Fibroblast of skin of scalp (primary cell): ENCODE measurements at places on chromosomes 11 and 22.

- no peak for DNase-seq
Measured at GRCh38 chr11:71400216-71400615, 48.0 kb downstream of the DHCR7 start.

DNA sequence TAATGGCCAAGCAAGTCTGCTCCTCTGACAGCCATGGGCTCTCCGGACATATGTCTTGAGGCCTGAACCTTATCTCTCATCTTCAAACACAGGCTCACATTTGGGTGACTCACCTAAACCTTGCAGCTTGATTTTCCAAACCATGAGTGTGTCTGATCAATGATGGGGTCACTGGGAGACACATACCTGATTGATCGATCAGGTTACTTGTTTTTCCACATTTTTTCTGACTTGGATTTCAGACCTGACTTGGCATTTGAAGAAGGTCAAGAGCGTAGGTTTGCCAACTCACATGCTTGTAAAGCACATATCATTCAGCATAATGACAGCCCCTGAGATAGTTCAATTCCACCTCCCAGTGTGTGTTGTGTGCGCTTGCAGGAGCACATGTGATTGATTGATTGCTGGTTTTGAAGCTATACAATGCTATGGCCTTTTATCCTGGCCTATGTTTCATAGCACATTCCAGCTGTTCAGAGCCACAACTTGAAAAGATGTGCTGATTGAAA, 116.7 kb upstream of the KIRREL3 start:
- DNase-seq = no peak

GRCh38 chr22:45424241-45424731, 10.8 kb downstream of the RIBC2 start:
- DNase-seq = peak; percentile 27

GRCh38 chr22:41075946-41076345, 16.4 kb upstream of the EP300 start:
- DNase-seq = no peak

DNA sequence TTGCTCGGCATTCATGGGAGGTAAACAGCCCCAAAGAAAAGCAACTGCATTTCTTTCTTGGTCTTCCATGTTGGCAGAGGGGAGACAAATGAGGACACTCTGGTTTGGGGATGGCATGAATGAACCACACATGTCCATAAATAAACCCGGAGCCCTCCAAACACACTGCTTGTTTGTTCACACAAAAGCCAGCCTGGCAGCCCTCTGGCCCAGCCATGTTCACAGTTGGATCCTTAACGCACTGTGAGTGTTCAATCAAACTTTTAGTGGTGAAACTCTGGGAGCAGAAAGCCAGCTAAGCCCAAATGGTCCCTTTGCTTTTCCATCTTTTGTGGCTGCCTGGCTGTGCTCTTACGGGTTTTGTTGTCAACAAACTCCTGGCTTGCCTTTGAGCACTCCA, 336.8 kb downstream of the CADM1 start:
- DNase-seq = no peak

GRCh38 chr11:72770799-72771198, 18.6 kb upstream of the ARAP1 start:
- no peak for DNase-seq

DNA sequence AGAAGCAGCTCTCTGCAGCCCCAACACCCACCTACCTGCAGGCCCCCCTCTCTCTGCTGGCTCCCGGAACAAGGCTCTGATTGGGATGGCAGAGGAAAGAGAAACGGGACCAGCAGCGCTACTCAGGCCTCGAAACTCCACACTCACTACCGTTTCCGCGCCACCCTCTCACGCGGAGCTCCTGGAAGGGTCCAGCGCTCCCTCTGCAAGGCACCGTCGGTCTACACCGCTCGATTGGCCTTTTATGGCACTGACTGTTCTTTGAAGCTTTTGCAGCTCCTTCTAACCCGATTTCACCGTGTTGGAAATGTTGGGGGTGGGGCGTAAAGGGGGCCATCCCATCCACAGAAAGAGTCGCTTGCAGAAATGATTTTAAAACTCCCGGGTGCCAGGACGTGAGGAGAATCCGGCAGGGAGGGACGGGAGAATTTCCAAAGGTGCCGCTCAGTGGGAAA, 323 bp upstream of the PANX1 start:
- no peak for DNase-seq

GRCh38 chr11:5690216-5690615, 626 bp downstream of the TRIM22 start:
- no peak for DNase-seq

DNA sequence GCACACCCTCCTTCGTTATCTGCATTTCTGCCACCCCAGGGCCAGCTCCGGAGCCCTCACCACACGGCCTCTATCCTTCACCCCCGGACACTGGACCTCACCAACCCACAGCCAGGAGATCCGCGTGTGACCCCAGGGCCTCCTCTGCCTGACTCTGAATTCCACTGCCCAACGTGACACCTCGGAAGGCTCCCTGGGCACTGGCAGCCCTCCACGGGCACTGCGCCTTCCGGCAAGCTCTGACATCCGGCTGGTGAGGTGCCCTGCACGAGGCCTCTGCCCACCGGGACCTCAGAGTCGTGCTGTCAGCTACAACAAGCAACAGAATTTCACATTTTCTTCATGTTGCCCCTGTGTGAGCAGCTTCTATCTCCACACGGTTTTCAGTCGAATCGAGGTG, 148.3 kb downstream of the CRYBB2 start:
- DNase-seq = no peak

GRCh38 chr11:69662021-69662698, 13.0 kb downstream of the LTO1 start:
- DNase-seq = no peak

DNA sequence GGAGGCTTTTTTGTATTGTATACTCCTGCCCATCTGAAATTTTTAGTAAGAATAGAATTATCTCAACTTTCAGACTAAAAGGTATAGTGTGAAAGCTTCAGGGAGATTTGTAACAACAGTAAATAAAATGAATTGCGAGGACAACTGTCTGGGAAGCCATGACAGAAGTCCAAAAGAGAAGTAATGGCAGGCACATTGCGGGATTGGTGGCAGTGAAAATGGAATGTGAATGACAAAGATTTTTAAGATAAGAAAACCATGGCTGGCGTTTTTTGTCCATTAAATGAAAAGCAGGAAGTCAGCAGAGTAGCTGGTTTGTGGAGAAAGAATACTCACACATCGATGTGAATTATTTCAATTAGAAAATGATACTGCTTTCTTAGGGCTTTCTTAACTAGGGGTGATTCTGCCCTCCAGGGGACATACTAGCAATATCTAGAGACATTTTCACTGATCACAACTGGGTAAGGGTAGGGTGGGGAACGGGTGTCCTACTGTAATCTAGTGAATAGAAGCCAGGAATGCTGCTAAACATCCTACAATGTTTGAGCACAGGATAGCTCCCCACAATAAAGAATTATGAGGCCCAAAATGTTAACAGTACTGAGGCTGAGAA, 1.6 kb downstream of the NPAT start:
- DNase-seq = no peak

DNA sequence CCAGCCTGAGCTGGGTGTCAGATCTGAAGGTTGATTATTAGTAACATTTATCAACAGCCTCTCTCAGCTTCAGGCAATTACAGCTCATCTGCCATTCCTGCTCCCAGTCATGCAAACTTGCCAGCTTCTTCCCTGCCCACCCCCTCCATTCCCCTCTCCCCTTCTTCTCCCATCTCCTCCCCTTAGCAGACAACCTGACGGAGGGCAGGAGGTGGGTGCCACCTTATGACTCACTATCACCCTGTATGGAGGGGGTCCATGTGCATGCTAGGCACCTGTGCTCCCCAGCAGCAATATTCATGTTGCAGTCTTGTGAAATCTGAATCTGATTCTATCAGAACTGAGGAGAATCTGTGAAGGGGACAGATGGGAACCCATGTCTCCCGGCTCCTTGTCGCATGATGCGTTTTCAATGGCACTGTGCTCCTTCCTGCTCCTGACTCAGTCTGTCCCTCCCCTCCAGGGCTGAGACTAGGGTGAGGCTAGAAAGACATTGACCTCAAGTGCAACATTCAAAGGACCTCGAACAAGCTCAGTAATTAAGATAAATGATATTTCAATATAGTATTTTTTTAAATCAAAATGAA, 46.3 kb upstream of the TUB start:
- DNase-seq = no peak

DNA sequence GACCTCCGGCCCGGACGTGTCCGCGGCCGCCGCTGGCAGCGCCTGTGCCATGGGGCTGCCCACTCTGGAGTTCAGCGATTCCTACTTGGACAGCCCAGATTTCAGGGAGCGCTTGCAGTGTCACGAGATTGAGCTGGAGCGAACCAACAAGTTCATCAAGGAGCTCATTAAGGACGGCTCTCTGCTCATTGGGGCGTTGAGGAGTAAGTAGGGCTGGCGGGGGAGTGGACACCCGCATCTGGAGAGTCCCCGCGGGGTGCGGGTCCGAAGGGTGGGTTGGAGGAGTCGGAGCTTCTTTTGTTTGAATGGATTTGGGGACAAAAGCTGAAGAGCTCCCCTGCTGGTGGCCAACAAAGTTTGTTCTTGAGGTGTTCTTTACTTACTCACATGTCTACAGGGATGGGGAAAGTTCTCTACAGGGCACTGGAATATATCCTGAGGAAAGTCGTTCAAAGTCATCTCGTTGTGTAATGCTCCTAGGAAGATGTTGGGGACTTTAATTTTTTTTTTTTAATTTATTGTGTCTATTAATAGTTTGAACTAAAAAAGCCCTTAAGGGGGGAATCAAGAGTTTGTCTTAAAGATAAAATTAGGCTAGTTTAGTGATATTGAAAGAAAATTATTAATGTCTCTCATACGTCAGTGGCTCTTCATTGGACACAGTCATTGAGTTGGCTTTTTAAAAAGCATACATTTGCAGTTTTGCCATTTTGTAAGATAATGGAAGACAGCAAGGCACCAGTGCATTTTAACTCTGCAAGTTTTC, 725 bp downstream of the ARHGAP42 start:
- peak; percentile 82 for DNase-seq

DNA sequence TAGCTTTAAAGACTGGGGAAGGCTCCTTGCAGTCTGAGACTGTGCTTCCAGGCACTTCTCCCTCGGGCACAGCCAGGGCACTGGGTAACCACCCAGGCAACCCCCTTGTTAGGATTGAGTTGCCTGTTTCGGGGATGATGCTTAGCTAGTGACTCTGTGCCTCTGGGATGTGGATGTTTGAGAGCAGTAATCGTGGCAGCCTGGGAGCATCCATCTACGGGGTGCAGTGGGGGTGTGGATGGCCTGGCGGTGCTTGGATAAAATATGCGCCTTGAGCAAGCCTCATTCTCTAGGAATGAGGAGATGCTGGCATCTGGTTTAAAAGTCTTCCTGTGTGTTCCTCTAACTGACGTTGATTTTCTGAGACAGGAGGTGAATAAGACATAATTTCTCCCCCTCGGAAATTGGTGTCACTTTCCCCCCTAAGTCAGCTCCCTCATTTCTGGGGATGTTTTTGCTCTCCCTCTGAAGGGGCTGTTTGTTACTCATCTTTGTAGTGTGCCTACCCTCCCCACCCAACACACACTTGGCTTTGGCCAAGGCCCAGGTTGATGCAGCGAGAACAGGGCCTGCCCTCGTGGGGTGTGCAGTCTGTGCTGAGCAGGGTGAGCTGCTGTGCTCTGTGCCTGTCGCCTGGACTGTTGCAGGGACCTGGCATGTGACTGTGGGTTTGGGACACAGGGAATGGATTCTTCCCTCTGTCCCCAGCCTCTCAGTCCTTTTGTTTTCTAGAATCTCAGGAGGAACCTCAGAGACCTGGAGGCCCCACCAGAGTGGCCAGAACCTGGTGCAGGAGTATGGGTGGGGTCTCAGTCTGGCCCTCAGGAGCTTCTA, 2.0 kb downstream of the GNAZ start:
- peak; percentile 82 for DNase-seq

DNA sequence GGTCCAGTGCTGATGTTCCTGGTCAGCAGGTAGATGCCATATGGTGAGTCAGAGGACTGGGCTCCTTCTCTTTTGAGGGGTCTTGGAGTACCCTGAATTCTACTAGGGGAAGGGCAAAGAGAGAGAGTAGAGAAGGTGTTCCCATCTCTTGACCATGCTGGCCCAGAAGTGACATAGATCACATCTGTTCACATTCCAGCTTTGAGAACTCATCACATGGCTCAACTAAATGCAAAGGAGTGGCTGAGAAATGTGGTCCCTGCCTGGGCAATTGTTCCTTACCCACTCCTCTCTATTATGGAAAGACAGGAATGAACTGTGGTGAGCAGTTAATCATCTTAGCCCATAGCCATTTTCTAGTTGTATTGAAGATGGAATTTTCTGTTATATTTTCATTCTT, 105.4 kb upstream of the TIMP3 start:
- no peak for DNase-seq

DNA sequence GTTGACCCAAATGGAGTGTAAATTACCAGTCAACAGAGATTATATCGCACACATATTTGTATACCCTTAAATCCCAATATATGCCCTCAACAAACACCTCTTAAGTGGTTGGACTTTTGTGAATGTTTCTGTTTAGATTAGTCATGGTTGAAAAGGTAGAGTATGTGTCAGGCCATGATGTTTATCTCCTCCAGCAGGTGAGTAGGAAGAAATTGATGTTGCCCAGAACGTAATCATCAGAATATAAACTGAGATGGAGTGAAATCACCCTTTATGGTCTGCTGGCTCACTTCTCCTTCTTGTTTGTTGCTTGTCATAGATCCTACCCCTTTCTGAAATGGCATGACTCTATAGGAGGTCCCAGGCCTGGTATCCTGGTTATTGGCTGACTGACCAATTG, 431.8 kb downstream of the ETS1 start:
- DNase-seq = no peak

DNA sequence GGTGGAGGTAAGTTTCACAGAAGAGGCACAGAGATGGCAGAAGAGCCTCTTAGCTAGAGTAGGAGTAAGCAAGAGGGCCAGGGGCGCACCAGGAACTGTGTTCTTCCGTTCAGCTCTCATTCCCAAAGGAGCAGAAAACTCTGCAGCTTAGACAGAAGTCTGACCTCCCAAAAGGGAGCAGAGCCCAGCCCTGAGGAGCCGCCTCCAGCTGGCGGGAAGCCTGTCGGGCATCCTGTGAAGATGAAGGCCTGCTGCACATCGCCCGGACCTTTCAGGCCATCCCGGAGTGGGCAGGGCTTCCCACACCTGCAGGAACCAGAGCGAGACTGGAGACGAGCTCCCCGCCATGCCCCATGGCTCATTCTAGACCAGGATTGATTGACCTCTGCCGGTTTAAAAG, 1102.8 kb downstream of the BRD1 start:
- DNase-seq = no peak

DNA sequence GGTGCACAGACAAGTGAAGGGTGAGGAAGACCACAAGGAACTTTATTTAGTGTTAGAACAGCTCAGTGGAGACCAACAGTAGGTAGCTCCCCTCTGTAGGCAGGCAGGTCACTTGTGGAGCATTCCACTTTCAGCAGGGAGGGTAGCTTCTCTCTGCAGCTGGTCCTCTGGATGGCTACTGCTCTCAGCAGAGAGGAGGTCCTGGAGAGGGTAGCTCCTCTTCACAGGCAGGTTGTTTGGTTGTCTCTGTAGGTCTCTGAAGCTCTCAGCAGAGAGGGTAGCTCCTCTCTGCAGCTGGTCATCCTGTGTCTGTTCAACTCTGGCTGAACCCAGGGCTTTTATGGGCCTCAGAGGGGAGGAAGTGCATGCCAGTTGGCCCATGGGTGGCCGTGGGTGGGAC, 6.5 kb upstream of the OOSP1 start:
- no peak for DNase-seq
